ENCODE measurements at places on chromosomes 2 and 18. TPM values are rescaled to one million over a fixed set of nuclear protein-coding genes. Genes with fewer than 3 reads are reported as not detected.

DNA sequence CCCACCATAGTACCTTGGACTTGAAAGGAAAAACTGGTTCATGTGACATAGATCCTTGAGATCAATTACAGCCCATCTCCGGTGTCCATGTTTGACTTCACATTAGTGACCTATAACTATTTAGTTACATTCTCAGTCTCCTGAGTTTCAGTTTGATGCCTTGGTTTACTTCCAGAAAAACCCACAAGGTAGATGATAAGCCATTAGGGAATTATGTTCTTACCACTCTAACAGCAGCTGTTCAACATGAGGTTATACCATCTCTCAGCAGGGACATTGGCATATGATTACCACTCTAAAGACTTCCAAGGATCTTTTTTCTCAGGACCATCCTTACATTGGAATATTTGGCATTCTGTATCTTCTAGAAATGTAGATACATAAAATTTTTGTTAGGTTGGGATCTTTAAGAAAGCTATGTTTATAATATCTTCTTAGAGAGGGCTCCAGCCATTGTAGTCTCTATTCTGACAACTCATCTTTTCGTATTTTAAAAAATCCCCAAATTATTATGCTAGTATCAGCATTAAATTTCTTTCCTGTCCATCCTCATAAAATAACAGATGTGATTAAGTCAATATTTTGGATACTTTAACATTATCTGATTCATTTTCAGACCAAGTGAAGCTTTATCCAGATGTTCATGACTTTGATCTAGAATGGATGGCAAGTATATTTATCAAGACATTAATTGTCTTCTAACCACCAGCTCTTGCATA is 258.9 kb downstream of the RDH14 start:
- no peak for DNase-seq

The FSIP2 gene
- total RNA-seq = 46.2 TPM

GRCh38 chr2:102453501-102453900 is 19.5 kb upstream of the SLC9A4 start:
- no peak for DNase-seq

DNA sequence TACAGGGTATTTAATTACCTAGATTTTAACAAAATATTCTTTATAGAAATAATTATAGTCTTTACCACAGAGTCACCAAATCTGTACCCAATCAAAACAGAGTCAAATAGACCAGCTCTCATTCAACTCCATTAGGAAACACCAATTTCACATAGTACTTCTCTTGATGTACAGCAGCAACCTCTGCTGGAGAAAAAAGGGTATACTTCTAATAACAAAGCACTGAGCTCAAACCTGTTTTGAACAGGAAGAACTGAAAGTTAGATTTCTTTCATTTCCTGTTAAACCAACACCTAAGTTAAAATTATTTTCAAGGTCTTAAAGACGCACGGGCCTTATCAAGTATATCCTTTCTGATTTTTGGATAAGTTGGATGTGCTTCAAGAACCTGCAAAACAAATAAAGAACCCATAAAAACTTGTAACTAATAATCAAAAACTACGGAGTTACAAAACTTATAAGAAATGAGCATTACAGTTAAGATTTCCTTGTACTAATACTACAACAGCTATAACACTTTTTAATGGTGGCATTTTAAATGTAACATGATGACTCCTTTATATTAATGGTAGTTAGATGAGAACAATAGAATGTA is 79.0 kb downstream of the TTC21B start:
- peak; percentile 66 for DNase-seq

The IL36A gene
- total RNA-seq = not detected

- DNase-seq = no peak
These were observed 37.8 kb downstream of the SEC11C start for GRCh38 chr18:59177485-59177884.

DNA sequence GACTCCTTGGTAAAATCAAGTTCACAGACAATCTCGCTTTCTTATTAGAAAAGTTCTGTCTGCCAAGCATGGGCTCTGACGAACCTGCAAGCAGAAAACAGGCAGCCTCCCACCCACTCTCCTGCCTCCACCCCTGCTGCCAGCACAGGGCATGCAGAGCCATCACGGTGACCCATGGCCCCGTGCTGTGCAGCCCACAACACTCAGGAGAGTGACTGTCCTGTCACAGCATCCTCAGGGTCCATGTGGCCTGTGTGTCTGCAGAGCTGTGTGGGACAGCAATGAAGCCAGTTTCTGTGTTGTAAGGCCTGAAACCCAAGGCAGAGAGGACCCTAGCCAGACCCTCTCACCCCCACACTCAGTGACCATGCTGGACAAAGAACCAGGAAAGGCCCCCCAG is 46.2 kb downstream of the TFCP2L1 start:
- no peak for DNase-seq

DNA sequence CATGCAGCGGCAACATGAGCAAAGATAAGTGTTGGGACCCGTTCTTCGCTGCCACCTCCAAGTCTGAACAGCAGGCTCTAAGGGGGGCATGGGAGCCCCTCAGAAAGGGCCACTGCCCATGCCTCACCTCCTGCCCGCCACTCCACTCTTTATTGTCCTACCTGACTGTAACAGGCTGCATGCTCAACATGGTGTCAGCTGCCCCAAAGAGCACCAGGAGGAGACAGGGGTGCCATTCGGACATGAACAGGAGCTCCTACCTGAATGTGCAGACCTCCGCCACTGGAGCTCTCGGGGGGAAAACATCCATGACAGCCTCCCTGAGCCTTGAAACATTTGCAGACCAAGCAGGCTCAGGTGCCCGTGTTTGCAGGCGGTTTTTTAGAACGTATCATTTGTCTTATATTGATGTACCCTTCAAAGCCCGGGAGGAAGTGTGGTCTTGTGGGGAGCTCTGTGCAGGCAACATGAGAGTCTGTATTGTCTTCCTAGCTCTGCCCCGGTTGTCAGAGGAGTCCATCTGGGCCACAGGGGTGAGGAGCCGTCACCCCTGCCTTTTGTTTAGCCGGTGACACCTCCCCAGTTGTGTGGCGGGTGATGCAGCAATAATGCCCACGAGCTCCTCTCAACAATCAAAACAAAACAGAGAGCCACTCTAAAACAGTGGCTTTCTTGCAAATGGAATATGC is 35.1 kb upstream of the CD8A start:
- no peak for DNase-seq

The C2orf76 gene
- 12.8 TPM for total RNA-seq

DNA sequence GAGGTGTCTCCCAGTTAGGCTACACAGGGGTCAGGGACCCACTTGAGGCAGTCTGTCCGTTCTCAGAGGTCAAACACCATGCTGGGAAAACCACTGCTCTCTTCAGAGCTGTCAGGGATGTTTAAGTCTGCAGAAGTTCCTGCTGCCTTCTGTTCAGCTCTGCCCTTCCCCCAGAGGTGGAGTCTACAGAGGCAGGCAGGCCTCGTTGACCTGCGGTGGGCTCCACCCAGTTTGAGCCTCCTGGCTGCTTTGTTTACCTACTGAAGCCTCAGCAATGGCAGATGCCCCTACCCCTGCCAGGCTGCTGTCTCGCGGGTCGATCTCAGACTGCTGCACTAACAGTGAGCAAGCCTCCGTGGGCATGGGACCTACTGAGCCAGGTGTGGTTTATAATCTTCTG is 346.3 kb downstream of the CELF4 start:
- no peak for DNase-seq

DNA sequence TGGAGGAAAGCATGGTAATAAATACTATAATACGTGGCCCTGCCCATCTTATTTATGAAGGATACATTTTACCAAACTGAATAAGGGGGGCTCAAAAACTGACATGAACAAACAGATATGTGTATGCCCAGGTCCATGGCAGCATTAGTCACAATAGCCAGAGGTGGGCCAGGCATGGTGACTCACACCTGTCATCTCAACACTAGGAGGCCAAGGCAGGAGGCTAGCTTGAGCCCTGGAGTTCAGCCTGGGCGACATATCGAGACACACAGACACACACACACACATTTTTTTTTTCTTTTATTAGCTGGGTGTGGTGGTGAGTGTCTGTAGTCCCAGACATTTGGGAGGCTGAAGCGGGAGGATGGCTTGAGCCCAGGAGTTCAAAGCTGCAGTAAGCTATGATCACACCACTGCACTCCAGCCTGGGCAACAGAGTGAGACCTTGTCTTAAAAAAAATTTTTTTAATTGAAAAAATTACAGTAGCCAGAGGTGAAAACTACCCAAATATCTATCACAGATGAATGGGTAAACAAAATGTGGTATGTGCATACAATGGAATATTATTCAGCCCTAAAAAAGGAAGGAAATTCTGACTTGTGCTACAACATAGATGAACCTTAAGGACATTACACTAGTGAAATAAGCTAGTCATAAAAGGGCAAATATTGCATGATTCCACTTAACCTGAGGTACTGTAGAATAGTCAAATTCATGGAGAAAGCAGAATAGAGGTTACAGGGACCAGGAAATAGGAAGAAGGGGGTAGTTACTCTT is 8.0 kb downstream of the ATP8B1 start:
- DNase-seq = no peak

The ANKRD30BL gene
- 1.7 TPM for total RNA-seq

DNA sequence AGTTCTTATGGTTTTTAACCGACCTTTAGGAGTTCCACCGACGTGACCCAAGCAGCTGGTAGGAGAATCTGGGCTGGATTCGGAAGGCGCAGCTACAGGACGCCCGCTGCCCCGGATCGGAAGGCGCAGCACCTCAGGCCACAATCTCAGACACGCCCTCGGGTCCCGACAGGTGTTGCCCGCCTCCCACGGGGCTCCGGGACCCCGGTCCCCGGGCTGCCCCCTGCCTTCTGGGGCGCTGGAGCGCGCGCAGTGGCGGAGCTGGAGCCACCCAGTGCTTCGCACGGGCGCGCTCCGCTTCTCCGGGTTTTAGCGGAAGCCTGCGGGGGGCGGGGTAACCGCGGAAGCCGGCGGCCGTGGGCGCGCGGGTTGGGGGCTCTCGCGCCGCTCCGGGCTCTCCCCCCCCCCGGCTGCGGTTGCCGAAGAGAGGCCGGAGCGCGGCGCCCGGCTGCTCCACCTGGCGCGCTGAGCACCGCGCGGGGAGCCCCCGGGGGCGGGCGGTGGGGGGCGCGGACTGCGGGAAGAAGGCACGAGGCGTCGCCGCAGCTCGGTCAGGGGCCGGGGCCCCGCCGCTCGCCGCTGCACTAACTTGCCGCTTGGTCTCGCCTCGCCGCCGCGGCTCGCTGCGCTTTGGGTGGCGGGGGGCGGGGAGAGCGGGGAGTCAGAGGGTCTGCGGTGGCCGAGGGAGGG is 718.8 kb downstream of the DPP10 start:
- DNase-seq = no peak

The KIF1A gene
- total RNA-seq = 2.2 TPM

The KCNG2 gene
- total RNA-seq = 2.6 TPM

The FAM110C gene
- 7.7 TPM for total RNA-seq

DNA sequence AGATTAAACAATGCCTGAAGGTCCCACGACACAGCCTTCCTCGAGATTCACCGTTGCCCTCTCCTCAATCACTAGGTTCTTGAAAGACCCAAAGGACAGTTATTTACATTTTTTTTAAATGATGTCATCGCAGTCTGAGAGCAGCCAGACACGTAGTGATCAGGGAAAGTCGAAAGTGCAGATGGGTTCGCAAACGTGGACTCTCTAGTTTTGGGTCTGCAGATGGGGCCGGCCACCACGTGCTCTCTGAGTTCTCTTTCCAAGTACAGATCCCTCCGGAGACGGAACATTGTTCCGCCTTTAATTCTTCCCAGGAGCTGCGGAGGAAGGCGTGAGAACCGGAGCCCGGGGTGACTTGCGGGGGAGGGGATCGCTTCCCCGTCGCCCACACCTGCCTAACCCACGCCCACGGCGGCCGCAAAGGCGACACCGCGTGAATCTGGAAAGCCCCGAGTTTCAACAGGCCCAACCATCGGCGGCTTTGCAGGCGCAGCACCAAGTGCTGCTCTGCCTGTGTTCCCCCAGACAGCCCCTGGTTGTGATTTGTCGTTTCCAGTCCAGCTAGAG is 54.3 kb downstream of the PKDCC start:
- peak; percentile 88 for DNase-seq

The NTSR2 gene
- total RNA-seq = not detected

The BCL11A gene
- 10.1 TPM for total RNA-seq

The ST3GAL5 gene
- 10.4 TPM for total RNA-seq

DNA sequence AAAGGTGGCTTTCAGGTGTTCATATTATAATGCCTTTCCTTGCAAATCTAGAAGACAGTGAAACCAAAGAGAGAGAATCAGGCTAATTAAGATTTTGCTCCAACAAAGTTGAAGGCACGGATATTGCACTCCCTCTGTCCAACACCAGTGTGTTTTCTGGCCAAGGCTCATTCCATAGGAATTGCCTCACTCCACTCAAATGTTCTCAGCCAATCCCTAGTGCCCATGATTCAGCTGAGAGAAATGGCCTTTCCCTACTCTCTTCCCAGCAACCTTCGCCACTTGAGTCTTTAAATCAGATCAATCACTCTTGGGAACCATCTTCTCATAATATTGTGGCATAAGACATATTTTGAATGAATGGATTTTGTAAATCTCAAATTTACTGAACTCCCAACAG is 768.2 kb upstream of the ACVR2A start:
- DNase-seq = no peak

GRCh38 chr2:63735263-63735662 is 106.4 kb upstream of the UGP2 start:
- DNase-seq = no peak

DNA sequence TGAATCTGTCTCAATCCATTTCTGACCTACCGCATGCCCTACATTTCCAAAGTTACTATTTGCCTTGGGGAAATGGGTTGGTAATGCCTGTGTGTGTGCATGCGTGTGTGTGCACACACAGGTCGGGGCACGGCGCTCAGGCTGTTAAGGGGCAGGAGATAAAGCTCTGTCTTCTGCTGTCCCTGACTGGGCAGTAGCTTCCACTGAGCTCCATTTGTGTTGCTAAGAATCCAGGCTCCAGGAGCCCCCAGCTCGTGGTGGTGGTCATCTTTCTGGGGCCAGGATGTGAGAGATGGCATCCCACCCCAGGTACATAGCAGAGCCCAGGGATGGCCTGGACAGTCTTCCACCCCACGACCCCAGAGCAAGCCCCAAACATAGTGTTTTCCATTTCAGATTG is 66.7 kb upstream of the HS6ST1 start:
- no peak for DNase-seq

The PROM2 gene
- 2.4 TPM for total RNA-seq

The CPO gene
- total RNA-seq = not detected

GRCh38 chr2:240425697-240426096 is 9.8 kb upstream of the GPC1 start:
- no peak for DNase-seq

DNA sequence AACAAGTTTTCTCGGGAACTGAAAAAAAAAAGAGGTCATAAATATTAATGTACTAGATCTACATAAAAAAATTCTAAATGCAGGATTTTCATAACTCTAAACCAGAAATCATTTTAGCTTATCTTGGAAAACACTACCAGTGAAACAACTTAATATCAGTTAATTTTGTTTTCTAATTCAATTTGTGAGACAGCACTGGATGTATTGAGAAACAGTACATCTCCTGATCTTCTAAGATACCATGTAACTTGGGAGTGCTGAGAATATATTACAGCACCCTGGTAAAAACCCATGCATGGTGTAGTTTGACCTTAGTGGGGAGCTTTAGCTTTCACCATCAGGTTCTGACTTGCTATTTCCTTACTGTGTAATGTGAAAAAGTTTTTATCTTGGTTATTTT is 129.6 kb downstream of the NRXN1 start:
- DNase-seq = no peak

The ABCA12 gene
- total RNA-seq = 2.4 TPM
